ENCODE measurements at places on chromosomes 12 and 14.

DNA sequence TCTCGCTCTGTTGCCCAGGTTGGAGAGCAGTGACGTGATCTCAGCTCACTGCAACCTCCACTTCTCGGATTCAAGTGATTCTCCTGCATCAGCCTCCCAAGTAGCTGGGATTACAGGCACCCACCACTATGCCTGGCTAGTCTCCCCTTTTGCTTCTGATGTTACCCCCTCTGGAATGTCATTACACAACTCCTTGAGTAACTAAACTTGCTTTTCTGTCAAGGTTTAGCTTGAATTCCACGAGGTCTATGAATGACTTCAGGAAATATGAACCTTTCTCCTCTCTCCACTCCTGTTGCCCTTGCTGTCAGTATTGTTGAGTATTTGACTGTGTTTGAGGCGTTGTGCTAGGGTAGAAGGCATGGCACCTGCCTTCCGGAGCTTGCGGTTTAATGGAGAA is 16.8 kb upstream of the RTRAF start:
- DNase-seq: no peak

DNA sequence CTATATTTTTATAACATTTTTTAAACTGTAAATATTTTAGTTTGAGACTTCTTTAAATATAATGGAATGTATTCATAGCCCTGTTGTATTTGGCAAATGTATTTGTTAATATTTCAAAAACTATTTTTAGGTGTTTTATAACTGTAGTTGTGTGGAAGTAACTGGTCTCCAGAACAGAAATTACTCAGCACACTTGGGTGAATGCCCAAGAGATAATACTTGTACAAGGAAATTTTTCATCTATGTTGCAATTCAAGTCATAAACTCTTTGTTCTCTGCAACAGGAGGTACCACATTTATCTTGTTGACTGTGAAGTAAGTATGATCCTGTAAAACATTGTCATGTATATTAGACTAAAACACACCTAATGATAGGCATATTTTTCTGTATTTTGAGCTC is 72.8 kb downstream of the SLCO1B3 start:
- DNase-seq: no peak

DNA sequence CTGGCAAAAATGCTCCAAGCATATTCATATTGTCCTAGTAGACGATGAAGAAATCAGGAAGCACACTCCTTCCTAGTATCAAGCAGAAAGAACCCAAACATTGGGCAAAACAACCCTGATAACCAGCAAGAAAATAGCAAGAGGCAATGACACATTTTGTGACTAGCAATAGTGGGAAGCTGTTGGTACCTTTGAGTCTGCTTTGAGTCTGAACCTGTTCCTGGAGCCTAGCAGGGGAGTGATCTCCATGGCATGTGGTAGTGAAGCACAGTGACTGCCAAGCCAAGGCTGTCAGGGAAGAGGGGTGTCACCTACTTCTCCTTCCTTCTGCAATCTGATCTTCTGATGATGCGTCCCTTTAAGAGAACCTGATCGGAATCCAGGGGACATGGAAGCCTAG is 533.9 kb downstream of the VRK1 start:
- DNase-seq: no peak

DNA sequence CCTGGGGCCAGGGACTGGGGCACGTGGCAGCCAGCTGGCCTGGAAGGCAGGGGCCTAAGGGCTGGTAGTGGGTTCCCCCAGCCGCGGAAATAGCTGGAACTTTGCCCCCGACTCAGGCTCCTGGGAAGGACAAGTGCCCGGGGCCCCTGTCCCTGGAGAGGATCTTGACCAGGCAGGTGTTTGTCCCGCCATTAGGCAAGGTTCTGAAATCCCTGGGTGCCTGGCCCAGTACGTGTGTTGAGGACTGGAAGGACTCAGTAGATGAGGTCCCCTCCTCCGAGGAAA is 94.2 kb downstream of the B4GALNT3 start:
- DNase-seq: no peak

DNA sequence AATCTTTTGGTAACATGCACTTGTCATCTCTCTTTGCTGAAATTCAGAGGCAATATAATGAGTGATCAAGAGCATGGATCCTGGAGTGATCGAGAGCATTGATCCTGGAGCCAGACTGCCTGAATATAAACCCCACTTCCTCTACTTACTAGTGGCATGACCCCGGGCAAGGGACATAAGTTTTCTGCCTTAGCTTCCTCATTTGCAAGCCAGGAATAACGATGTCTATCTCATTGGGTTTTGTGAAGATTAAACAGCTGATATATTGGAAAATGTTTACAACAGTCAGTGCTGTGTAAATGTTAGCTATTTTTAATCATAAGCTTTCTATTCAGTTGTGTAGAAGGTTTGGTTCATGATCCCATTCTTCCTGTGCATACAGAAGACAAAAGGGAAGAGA is 2.4 kb upstream of the CSRNP2 start:
- DNase-seq: no peak

Measured in femur (tissue), 1 donor.